ENCODE measurements at places on chromosomes 2 and 18.
A peak's percentile ranks its signal among the peaks of the same experiment; 100 is the strongest.

DNA sequence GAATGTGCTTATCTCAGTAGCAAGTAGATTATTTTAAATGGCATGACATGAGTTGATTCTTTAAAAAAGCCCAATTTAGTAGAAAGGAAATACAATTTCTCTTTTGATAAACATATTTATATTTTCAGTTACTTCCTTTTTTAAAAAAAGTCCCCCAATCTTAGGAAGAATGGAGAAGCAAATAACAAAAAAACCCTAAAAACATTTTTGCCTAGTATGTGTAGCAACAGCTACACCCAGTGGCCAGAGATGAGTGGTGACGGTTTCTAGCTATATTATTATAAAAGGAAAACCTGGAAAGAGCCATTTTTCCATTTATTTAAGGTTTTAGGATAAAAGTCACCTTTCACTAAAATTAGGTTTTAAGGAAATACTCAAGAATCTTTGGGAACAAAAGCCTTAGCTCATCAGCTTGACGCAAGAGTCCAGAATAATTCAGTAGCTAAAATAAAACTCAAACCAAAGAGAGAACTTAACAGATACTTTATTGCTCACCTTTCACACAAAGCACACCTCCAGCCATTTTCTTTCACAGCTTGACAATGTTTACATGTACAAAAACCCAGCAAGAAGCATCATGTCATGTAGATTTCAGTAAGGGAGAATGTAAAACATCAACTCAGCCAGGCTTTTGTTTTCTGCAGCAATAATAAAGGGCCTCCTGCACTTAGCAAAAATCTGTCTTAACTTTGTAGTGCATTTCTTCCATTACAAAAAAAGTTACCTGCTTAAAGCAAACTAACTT lies 15.7 kb downstream of the FAM98A start:
- DNase-seq = no peak

GRCh38 chr2:241986836-241987641 lies 117.5 kb downstream of the RTP5 start:
- DNase-seq = no peak

- no peak for DNase-seq
Measured at GRCh38 chr2:45178359-45178758, 169.1 kb upstream of the SIX2 start.

DNA sequence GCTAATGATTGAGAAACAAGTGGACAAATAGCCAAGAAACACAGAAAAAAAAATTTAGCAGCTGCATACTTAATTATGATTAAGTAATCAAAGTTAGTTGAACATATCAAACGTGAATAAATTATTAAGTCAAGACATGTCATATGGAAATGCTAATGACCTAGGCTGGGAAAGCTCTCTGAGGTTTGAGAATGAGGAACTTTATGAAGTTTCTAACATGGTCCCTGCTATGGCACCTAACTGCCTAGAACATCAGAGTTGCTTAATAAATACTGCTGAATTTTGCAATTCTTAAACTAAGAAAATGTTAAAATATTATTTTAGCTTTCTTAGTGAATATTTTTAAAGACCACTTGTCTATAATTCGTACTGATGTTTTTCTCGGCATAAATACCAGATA lies 99.8 kb downstream of the AFF3 start:
- no peak for DNase-seq

GRCh38 chr2:62498739-62499138 lies 7.3 kb downstream of the TMEM17 start:
- DNase-seq = no peak

GRCh38 chr2:70726947-70727725 lies 40.9 kb downstream of the ADD2 start:
- no peak for DNase-seq

GRCh38 chr2:45315861-45316260 lies 295.2 kb downstream of the SRBD1 start:
- no peak for DNase-seq

DNA sequence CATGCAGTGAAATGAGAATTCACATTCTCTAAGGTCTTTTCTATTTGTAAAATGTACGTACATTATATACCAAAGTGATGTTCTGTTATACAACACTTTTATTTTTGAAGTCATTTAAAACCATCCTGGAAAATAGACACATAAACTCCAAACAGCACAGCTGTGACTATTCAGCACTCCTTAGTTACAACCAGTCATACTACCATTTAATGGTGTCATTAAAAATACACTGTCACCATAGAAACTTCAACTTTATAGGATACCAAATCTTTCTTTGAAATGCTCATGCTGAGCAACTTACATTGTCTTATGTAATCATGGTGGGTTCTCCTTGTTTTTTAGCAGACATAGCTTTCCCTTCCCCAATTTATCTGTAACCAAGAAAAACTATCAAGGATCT lies 85.3 kb downstream of the METTL4 start:
- no peak for DNase-seq

- no peak for DNase-seq
Measured at GRCh38 chr2:46980786-46981573, 65.4 kb upstream of the MCFD2 start.

- DNase-seq = peak; percentile 32
Measured at GRCh38 chr2:63827749-63828148, 13.9 kb upstream of the UGP2 start.

- no peak for DNase-seq
Measured at GRCh38 chr2:83941886-83942285, 517.2 kb downstream of the SUCLG1 start.

GRCh38 chr18:67710639-67711038 lies 194.1 kb upstream of the DSEL start:
- peak; percentile 13 for DNase-seq

- DNase-seq = no peak
Measured at GRCh38 chr2:37627710-37628109, 43.7 kb downstream of the CDC42EP3 start.

- DNase-seq = no peak
Measured at GRCh38 chr18:25590456-25590855, 238.5 kb upstream of the ZNF521 start.

- no peak for DNase-seq
Measured at GRCh38 chr2:120224735-120225548, 1.7 kb upstream of the TMEM185B start.

- DNase-seq = no peak
Measured at GRCh38 chr2:71608441-71608840, 155.1 kb downstream of the DYSF start.

DNA sequence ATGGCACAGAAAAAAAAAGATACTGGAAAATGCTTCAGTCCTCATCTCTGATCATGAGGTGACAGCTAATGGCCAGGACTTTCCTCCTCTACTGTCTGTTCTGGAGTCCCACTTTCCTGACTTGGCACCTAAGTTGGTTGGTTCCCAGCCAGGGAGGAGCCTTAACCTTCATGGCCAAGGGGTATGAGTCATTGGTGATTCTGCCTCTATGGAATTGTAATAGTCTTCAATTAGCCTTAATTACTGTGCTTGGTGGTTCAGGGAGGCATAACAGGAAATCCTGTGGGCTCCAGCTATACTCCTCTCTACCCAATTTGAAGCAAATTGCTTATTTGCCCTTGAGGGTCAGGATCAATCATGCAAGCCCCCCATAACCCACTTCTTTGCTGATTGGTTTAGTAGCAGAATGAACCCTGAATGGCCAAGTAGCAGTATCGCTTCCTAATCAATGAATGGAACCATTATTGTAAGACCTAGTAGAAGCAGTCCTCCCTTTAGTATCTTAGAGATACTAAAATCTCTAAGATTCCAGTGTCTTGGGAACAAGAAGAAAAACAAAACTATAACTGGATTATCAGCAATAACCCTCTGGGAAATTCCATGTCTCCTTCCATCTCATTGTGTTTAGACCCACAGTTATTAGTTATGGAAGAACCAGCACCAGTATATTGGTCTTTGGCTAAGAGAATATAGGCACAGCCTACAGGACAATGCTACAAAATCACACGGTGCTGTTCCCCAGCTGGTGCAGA lies 109.0 kb downstream of the COL6A3 start:
- no peak for DNase-seq

- no peak for DNase-seq
Measured at GRCh38 chr18:25876330-25876948, 214.0 kb downstream of the SS18 start.

GRCh38 chr2:235669269-235669831 lies 175.5 kb downstream of the AGAP1 start:
- peak; percentile 41 for DNase-seq

- DNase-seq = no peak
Measured at GRCh38 chr18:28091197-28091596, 85.7 kb downstream of the CDH2 start.

GRCh38 chr2:70748002-70748784 lies 19.8 kb downstream of the ADD2 start:
- DNase-seq = no peak

GRCh38 chr18:11851806-11852337 lies 659 bp downstream of the CHMP1B start:
- peak; percentile 52 for DNase-seq

DNA sequence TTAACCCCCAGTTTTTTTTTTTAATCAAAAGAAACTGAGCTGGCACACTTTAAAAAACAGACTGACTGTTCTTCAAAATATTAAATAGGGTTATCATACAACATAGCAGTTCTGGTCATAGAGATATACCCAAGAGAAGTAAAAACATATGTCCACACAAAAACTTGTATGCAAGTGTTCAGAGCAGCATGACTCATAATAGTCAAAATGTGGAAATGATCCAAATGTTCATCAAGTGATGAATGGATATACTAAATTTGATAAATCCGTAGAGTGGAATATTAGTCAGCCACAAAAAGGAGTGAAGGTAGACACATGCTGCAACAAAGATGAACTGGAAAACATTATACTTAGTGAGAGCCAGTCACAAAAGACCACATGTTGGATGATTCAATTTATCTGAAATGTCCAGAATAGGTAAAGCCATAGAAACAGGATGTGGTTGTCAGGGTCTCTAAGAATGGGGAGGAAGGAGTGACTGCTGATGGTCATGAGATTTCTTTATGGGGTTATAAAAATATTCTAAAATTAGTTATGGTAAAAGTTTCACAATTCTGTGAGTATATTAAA lies 5.1 kb downstream of the SMIM21 start:
- no peak for DNase-seq

DNA sequence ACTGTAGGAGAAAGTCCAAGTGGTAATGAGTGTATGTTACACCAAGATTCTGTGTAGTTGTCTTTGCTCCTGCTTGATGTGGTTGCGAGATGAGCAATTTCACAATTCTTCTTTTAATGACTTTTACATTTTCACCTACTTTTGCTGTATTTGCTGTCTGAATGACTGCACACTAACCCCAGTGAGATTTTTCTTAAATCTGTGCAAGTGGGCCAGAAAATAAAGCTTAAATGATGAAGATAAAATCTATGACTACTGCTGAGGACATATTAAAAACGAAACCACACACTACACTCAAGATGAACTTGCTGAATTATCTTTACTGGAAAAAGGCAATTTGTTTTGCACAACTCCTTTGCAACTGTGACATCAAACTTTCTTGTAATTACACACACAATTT lies 4.1 kb downstream of the LDAH start:
- DNase-seq = no peak

GRCh38 chr2:166573391-166573790 lies 79.3 kb upstream of the SCN7A start:
- DNase-seq = no peak

DNA sequence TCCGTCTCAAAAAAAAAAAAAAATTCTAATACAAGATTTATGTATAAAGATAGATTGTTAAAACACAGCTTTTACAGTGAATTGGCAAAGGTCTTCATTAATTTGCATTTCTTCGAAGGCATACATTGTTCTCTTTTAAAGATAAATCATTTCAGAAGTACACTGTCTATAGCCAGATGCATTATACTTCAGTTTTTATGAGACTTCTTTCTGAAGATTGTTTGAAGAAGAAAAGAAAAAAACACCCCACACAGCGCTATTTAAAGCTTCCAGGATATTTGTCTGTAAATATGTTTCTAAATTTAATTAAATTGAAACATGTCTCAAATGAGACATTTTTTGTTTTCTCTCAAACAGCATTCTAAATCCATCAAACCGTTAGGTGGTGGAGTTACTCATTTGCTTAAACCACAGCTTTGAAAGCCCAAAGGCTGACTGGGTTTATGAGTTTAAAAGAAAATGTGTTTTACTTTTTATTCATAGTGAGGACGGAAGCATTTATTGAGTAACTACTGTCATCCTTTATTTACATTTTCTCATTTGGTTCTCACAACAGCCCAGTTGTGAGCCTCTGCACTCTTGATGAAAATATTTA lies 42.4 kb upstream of the C1GALT1C1L start:
- no peak for DNase-seq

DNA sequence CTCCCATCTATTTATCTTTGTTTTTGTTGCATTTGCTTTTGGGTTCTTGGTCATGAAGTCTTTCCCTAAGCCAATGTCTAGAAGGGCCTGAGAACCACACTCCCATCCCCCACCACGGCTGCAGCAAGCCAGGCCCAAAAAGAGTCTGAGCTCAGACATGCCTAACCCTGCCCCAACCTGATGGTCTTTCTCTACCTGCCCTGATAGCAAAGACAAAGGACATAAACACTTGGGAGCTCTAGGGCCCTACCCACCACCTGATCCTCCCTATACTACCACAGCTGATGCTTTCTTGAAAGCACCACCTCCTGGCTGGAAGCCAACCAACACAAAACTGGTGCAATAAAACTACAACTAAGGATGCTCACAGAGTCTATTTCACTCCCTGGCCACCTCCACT lies 233.4 kb downstream of the WDR7 start:
- no peak for DNase-seq

GRCh38 chr2:42957861-42958301 lies 165.5 kb upstream of the HAAO start:
- DNase-seq = no peak

- DNase-seq = no peak
Measured at GRCh38 chr2:197575987-197576386, 60.1 kb downstream of the MOB4 start.

GRCh38 chr2:146123714-146124113 lies 1603.8 kb upstream of the ZEB2 start:
- no peak for DNase-seq

DNA sequence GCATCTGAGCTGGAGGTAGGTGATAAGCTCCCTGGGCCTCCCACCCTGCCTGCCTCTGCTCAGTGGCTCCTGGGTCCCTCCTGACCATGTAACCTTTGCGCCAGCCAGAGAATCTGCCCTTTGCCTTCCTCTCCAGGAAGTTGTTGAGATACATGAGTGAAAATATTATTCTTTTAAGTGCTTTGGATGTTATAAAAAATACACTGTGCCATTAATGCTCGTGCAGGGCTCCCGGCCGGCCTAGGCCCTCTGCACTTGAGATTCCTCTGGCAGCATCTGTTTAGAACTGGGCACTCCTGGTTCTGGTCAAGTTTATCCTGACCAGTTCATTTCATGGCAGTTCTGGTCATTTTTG lies 18.8 kb downstream of the AGAP1 start:
- DNase-seq = no peak
